ENCODE measurements at places on chromosomes 2 and 18.

- no peak for DNase-seq
Measured at GRCh38 chr2:132384491-132385151, 32.0 kb upstream of the GPR39 start.

DNA sequence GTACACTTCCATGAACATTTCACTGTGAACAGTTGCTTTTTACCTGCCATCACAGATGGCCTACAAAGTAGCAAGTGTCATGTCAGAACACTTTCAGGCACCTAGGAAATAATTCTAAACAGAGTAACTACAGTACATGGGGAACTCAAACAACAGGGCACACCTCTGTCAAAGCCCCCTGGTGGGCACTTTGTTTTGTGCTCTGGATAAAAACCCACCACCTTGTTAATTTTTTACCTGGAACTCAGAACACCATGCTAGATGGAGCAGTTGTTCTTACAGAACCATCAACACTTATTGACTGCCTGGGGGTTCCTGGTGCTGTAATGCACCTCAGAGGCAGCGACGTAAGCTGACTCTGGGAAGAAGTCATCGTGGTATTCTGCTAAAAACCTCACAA, 2.3 kb downstream of the MSL3B start:
- DNase-seq = no peak

DNA sequence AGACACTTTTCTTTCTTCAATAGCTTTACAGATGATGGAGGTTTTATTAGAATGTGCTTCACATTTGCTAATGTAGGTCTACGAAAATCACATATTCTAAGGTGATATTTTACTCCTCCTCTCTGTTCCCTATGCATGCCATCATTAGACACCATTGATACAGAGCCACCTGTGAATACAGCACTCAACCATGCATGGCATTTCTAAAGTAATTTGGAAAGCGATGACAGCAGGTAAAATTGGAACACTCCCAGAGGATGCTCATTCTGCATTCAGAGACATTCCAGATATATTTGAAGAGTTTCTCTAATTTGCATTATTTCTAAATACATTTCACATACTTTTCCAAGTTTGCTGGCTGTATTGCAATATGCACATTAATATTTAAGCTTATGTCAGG, 65.3 kb upstream of the RIT2 start:
- DNase-seq = no peak

DNA sequence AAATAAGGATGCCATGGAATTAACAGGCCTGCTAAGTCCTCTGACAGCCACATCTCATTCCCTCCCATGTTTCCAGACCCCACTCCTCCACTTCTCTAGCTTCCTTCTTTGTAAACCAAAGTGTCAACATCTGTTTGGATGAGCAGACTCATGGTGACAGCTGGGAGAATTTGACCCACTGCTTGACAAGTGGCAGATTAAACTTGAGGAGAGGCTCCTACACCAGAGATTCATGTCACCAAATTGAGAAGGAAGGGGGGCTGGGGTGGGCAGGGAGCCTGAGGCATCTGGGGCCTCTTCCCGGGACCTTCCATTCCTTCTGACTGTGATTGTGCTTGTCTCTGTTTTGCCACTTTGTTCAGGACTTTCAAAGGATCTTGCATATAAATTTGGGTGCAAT, 41.0 kb upstream of the IGFBP5 start:
- DNase-seq = no peak

GRCh38 chr18:76487070-76487469, 8.0 kb downstream of the ZNF516 start:
- DNase-seq = no peak

DNA sequence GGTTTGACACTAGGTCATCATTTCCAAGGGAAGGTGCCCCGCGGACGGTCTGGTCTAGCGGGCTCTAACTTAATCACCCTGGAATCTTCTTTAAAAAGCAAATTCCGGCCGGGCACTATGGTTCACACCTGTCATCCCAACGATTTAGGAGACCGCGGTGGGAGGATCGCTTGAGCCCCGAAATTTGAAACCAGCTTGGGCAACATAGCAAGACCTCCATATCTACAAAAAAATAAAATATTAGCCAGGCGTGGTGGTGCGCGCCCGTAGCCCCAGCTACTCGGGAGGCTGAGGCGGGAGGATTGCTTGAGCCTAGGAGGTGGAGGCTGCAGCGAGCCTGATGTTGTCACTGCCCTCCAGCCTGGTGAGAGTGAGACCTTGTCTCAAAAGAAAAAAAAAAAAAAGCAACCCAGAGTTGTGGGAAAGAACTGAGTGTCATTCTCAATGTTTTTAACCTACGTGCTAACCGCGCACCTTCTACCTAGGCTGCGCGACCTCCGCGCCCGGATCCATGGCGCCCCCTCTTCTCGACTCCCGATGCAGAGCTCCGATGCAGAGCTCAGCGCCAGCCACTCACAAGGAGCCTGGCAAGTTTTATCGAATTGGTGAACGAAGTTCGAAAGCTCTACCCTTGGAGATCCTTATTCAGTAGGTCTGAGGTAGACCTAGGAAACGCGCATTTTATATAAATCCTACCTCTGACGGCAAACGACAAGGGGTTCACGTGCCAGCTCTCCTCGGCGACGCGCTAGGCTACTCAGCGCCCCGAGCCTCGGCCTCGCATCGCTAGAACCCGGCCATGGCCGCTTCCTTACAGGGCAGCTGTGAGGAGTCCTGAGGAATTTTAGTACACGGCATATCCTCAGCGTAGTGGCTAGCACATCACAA, 888 bp upstream of the TWSG1 start:
- peak; percentile 42 for DNase-seq

DNA sequence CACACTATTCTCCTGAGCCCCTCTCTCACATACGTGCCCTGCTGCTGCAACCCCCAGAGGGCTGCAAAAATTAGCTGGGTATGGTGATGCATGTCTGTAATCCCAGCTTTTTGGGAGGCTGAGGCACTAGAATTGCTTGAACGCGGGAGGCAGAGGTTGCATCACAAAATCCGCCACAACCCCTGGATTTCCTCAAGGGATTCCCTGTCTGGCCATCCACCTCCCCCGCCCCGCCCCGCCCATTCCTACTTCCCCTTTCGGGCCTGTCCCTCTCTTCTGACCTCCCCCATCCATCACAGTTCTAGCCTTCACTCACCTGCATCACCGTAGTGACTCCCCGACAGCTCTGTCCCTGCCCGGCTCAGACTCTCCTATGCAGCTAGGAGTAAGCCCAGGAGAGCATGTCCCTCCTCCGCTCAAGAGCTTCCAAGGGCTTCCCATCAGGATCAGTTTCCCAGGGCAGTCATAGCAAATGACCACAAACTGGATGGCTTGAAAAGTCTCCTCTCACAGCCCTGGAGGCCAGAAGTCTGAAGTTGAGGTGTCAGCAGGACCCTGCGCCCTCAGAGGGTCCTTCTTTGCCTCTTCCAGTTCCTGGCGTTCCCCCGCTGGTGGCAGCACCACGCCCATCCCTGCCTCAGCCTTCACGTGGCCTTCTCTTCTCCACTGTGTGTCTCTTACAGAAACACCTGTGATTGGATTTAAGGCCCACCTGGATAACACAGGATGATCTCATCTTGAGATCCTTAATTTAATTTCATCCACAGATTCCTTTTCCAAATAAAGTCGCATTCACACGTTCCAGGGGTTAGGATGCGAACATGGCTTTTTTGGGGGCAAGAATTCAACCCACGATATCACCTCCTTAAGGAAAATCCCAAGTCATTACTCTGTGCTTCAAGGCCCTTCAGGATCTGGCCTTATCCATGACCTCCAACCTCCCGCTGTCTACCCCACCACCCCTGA, 58.5 kb downstream of the HS1BP3 start:
- no peak for DNase-seq

DNA sequence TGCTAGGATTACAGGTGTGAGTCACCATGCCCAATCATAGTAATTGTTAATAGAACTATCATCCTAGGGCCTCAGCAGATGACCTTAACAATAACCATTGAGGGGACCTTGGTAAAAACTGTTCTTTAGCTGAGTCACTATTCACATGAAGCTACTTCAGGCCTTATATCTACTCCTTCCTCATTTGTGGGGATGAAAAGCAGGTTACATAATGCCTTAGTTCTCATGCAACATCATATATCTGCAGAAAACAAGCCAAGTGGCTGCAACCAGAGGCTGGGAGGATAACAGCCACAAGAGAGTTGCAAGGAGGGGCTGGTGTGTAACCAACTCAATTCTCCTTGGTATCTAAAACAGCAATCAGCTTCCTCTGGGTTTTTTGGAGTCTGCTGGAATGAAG, 445.4 kb downstream of the NBAS start:
- DNase-seq = no peak

GRCh38 chr18:63477200-63477599, 442 bp downstream of the SERPINB5 start:
- no peak for DNase-seq

DNA sequence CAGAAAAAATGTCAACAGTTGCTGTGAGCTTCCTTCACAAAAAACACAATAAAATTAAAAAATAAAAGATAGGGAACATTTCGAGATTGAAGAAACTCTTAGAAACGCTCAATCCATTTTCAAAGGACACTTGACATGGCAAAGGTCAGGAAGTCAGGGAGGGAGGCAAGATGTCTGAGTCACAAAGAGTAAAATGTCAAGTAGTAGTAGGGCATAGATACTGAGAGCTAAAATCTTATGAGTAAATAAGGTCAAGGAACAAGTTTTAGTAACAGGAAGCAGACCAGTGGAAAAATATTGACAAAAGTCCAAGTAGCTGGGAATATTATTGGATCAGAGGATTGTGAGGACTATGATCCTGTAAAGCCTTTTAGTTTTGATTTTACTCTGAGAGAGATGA, 495.6 kb downstream of the TMX3 start:
- no peak for DNase-seq

DNA sequence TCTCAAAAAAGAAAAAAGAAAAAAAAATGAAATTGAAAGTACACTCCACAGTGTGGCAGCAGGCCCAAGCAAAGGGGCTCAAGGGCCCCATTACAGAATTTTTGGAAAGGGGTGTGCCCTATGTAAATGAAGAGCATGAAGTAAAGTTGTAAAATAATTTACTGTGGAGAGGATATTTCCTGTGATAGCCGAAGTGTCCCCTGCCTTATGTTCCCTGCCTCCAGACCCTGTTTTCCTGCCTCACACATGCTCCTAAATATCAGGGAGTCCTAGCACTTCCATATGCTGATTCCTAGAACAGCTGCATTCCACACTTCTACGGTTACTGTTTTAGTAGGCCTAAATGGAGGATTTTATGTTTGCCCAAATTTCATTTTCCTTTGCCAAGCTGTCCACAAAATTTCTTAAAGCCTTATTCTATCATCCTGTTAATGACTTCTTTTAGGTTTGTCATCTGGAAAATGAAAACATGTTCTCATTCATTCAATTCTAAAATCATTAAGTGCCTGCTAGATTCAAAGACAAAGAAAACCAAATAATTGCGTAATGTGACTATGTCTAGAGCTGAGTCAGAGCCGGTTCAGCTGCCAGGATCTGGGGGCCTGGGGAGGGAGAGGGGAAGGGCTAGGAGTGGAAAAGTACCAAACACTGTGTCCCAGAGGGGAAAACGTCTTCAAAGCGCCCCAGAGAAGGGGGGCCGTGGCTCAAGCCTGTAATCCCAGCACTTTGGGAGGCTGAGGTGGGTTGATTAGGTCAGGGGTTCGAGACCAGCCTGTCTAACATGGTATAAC, 25.9 kb upstream of the IMPA2 start:
- no peak for DNase-seq

GRCh38 chr2:82098617-82099016, 1794.1 kb upstream of the LRRTM1 start:
- no peak for DNase-seq

DNA sequence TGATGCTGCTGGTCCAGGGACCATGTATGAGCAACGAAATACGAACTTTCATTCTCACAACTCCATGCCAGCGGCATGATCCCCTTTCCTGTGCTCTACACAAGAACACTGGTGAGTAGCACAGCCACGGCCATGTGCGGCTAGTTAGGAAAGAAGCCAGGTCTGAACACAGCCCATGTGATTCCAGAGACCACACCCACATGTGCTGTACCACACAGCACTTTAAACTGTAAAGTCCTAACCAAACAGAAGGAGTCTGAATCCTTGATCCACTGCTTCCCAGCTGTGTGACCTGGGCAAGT, 33.0 kb upstream of the ACAA2 start:
- peak; percentile 38 for DNase-seq

GRCh38 chr2:54671875-54672589, 51.4 kb upstream of the EML6 start:
- DNase-seq = no peak

All from ureter (tissue), 1 donor.